SW 1271 (cell line): ENCODE measurements at places on chromosomes 7 and 10.

- no peak for DNase-seq
Observed at GRCh38 chr10:30238836-30239235, 110.2 kb downstream of the MTPAP start.

DNA sequence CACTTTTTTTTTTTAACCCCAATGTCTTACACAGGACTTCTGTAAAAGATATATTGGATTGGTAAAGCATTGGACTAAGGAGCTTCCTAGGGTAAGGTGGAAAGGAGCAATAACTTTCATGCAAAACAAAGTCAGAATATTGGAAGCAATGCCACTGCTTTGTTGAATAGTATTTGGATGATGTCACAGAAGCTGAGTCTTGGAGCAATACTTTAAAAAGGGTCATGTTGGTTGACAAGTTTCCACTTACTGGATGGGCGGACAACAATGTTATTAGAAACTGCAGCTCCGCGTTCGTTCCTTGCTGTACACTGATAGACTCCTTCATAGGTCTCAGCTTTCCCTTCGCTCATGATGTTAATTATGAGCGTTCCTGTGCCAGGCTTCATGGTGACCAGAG lies 101.9 kb upstream of the LAMB4 start:
- DNase-seq: no peak

DNA sequence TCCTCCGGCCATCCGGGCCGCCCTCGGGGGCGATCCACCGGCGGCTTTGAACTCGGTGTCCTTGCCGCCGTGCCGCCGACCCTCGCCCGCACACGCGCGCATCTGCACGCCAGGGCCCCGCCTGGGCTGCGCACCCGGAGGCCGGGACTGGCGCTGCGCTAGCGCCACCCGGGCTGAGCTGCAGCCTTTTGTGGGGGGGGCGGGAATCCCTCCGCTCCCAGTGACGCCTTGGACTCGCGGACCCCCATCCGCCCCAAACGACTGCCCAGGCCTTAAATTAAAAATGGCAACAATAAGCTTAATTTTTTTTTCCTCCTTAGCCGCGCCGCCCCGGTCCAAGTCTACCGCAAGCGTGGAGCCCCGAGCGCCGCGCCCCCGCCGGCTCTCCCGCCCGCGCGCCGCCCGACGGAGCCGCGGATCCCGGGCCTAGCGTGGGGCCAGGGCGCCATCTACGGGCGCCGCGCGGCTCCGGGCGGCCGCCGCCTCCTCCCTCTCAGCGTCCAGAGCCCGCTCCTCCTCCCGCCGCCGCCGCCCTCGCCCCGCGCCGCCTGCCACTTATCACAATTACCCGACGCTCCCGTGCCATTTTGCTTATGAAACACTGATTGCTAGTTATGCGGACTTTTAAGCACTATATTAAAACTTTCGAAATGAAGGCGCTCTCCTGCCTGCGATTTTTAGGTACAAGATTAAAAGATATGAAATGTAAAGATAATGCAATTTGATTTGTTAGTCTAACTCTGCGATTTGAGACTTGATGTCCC lies 7.5 kb upstream of the EBF3 start:
- DNase-seq: no peak

DNA sequence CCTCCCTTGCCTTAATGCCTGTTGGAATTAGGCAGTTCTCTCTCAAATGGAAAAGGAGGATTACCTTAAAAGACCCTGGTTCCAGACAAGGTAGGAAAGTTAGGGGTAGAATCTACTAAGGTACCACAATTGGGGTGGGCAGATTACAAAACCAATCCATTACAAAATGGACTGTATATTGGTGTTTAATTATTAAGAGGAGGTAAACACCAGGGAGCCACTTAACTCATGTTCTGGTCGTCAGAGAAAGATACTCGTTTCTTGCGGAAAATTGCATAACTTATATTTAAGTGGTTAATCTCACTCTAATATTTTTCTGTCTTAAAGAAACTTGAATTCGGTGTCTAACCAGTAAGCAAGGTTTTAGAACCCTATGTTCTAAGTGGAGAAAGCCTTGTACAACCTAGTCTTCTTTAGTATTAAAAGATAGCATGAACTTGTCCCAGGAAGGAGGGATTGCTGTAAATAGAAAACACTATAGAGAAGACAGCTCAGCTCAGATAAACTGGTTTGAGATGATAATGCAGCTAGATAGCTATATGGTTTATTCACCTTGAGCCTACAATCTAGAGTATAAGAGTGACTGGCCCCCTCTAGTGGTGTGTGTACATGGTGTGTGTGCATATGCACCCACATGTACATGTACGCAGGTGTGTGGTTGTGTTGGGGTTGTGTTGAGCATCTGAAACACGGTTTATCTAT lies 58.0 kb upstream of the STRIP2 start:
- DNase-seq: no peak

- no peak for DNase-seq
Observed at GRCh38 chr10:43453266-43453831, 16.4 kb downstream of the ZNF487 start.

DNA sequence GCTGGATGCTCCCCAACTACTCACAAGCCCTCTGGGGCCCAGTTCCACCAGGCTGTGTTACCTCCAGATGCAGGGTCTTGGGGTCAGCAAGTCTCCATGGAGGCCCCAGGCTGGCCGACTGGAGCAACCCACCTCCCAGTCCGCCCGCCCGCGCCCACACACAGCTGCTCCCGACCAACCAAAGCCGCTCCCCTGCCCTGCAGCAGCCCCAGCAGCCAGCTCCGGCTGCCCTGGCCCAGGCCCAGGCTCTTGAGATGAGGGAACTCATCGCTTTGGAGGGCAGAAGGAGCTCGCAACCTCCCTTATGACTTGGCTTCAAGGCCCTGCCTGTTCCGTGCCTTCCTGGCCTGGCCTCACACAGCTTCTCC lies 47.2 kb downstream of the LRRC20 start:
- DNase-seq: no peak

DNA sequence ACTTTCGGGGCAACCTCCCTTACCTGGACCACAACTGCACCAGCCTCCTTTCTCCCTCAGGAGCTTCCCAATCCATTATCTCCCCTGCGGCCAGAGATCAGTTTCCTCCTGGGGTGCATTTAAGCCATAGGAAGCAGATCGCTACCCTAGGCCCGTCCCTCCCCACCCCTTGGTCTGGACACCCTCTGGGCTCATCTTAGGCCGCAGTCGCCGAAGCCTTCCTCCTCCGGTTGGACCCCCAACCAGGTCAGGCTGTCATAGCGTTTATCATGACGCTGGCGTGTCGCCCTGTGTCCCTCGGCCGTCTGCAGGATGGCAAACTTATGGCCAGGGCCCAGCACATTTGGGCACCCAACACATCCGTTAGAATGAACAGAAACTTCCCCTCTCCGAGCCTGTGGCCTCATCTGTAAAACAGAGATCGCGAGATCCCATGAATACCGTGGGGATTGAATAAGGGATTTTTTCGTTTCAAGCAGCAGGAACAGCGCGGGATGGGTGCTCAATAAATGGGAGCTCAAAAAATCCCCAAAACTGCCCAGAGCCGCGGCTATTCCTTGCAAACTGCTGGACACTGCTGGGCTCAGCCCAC lies 669 bp upstream of the AP5Z1 start:
- peak; percentile 67 for DNase-seq

- DNase-seq: no peak
Observed at GRCh38 chr10:125783957-125784356, 8.3 kb upstream of the MMP21 start.

DNA sequence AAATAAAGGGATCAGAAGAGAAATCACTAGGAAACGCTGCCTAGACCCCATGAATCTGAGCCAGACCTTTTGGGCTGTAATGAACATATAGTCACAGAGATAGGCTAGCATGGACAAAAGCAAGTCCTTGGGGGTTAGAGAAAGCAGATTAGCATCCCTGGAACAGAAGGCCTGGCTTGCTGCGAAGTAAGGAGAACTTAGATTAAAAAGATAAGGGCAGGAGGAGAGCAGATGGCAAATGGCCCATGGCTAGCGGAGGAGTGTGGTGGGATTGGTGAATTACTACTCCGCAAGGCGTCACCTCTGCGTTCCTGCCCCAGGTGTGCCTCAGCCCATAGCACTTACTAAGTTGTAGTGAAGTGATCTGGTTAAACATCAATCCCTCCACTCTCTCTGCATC lies 92.3 kb upstream of the ZNF438 start:
- no peak for DNase-seq

DNA sequence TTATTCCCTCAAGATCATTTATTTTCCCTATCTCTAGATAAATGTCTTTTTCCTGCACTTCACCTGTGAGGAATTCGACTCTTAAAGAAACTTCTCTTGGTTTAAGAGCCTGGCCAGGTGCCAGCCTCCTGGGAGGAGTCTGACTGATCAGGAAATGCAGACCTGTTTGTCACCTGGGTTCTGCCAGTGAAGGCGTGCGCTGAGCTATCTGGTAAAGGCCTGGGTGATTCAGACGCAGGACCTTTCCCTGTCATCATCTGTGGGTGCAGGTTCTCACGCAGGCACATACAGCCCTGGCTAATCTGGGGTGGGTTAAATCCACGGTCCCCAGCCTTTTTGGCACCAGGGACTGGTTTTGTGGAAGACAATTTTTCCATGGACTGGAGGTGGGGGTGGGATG lies 65.3 kb upstream of the AQP1 start:
- DNase-seq: no peak

GRCh38 chr10:89151857-89152256 lies 55.3 kb downstream of the CH25H start:
- DNase-seq: no peak

GRCh38 chr7:98956469-98956868 lies 78.1 kb downstream of the TRRAP start:
- DNase-seq: no peak
